Thyroid gland (tissue), 4 donors: ENCODE measurements at places on chromosomes 6 and 20. TPM values are rescaled to one million over a fixed set of nuclear protein-coding genes. Genes with fewer than 3 reads are reported as not detected.

APOM gene
- 4.6 TPM for total RNA-seq

GRCh38 chr20:38454556-38455473, 17.8 kb upstream of the RALGAPB start:
- H3K4me1 ChIP-seq: peaks cover 2% of the 10 kb centered on the region
- no peak overlapping the region for H3K27ac ChIP-seq
- no peak for DNase-seq
- H3K4me3 ChIP-seq: no peak overlapping the region

GRCh38 chr6:37711331-37712241, 13.9 kb upstream of the MDGA1 start:
- H3K4me1 ChIP-seq: peaks cover 4% of the 10 kb centered on the region
- no peaks in the 10 kb centered on the region for H3K36me3 ChIP-seq
- no peaks in the 10 kb centered on the region for H3K27me3 ChIP-seq
- DNase-seq: no peak

- no peaks in the 10 kb centered on the region for H3K4me1 ChIP-seq
- H3K36me3 ChIP-seq: no peaks in the 10 kb centered on the region
- H3K27me3 ChIP-seq: no peaks in the 10 kb centered on the region
- no peak overlapping the region for H3K4me3 ChIP-seq
Observed at GRCh38 chr6:99092461-99092860, 144.7 kb upstream of the FBXL4 start.

GRCh38 chr6:155077784-155078183, 82.7 kb downstream of the TIAM2 start:
- H3K27me3 ChIP-seq: no peaks in the 10 kb centered on the region
- no peaks in the 10 kb centered on the region for H3K36me3 ChIP-seq
- no peak overlapping the region for H3K4me3 ChIP-seq
- no peak overlapping the region for H3K27ac ChIP-seq
- no peak for DNase-seq
- H3K4me1 ChIP-seq: peaks cover 10% of the 10 kb centered on the region

OARD1 gene
- 31.7 TPM for total RNA-seq
